Brain microvascular endothelial cell (primary cell): ENCODE measurements at places on chromosomes 16 and 17.

- DNase-seq = no peak
These were observed 4.7 kb downstream of the NUBP2 start for GRCh38 chr16:1787322-1788094.

- no peak for DNase-seq
These were observed 4.4 kb upstream of the IL27 start for GRCh38 chr16:28511031-28511430.

DNA sequence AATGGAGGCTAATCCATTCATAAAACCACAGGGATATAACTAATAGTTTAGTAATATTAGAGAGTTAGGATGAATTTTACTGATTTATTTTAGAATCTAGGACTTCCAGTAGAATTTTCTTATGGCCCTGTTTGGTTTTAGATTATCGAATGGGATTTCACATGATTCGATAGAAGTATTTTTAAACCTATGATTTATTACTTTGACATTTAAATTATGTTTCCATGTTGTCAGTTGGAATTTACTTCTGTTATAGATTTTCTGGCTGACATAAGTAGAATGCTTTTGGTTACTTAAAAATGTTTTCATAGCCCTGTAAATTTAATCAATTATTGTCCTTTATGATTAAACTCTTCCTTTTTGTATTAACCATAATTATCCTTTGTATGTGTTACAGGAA is 158.8 kb downstream of the CHD9 start:
- DNase-seq = no peak

DNA sequence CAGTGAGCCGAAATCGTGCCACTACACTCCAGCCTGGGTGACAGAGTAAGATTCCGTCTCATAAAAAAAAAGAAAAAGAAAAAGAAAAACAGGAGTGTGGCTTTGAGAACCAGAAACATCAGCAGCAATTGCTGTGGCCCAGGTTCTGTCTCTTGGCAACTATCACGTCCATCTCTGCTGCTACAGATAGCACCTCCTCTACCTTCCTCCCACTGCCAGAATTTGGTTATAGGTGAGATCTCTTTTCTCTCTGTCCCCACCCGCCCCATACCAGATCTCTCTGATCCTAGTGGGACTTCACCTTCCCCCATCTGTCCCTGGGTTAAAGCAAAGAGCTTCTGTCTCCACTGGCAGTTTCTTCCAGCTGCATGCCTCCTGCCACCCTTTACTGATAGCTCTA is 3.1 kb downstream of the TLCD2 start:
- no peak for DNase-seq

- DNase-seq = no peak
These were observed 716.3 kb downstream of the WWOX start for GRCh38 chr16:78815713-78816112.

DNA sequence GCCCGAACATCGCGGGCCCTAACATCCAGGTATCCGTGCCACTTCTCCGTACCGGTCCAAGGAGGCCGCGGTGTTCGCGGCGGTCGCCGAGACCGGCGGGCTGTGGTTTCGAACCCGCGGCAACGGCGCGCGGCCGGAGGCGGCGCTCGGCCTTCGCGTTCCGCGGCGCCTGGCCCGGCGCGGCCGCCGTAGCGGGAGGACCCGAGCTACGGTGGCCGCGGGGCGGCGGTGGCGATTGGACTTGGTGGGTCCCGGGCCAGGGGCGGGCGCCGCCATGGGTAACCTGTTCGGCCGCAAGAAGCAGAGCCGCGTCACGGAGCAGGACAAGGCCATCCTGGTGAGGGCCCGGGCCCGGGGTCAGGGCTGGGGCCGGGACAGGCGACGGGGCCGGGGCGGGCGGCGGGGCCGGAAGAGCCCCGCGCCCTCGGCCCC is at the start of gene CHMP6:
Gene CHMP6, plus strand, starts transcription at position 197 of the 432 bp plus-strand sequence. Its CDS starts 78 bp downstream, at position 275.
- peak; percentile 31 for DNase-seq

DNA sequence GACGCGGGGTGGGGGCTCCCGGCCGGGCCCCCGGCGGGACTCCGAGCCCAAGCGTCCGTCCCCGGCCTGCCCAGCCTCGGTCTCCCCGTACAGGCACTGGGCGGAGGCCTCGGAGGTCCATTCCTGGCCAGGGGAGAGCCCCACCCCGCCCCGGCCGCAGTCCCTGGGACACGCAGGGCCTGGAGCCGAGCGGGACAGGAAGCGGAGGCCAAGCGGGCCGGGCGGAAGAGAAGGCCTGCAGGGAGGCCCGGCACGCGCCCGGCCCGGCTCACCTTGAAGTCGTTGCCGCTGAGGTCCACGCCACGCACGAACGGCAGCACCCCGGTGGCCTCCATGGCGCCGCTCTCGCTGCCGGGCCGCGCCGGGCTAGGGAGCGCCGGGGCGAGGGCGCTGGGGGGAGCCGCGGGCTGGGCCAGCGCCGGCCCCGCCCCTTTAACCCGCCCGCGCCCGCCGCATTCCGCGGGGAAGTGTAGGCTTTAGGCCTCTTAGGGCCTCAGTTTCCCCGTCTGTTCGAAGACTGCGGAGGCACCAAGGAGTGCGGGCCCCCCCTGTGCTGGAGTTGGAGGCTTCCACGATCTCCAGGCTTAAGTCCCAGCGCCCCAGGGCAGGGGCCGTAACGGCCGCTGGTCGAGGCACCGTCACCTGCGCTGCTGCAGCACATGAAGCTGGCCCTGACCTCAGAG is at the start of gene FLII:
Gene FLII, minus strand, starts transcription at position 383 of the 683 bp plus-strand sequence. Its CDS starts 48 bp downstream, at position 335.
- no peak for DNase-seq

DNA sequence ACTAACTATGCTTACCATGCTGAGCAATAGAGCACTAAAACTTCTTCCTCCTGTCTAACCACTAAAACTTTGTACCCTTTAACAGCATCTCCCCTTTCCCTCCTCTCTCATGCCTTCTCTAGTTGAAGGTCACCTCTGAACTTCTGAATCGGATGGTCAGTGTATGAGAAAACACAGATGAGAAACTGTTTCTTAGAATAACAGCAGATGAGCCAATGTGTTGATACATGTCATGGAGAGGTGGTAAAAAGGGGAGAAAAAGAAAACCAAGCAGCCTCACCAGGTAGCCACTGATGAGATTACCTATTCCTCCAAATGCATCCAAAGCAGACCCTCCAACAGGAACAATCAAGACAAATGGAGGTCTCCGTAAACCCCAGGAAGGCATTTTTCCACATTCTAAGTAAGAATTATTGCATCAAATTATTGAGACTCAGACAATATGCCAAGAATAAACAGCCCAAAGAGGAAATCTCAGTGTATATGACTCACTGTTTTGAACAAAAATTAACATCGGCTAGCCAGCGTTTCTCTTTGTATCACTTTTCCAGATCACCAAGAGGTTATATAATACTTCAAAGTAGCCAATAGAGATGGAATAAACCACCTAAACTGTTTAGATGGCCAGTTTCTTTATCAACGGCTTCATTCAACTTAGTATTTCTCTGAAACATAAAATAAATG is 793.3 kb upstream of the SOX9 start:
- peak; percentile 20 for DNase-seq

DNA sequence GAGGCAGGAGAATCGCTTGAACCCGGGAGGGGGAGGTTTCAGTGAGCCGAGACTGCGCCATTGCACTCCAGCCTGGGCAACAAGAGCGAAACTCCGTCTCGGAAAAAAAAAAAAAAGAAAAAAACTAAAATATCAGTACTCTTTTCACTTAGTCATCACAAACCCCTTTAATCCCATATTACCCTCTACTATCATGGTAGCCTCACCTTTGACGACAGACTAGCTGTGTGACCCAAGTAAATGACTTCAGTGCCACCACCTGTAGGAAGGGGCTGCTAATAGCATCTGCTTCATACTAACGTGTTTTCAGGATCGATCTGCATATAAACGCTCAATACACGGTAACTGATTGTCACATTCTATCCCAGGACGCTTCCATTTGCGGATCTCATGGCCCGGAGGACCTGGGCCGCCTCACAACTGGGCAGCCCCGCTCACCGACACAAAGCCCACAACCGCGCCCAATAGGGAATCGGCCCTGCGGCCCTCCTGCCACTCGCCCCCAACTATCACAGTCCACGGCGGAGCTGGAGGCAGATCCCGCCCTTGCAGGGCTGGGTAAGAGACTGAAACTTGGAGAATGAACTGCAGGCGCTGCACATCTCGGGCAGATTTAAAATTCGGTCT is 1.1 kb upstream of the ZNF263 start:
- peak; percentile 61 for DNase-seq

GRCh38 chr17:50169881-50170459 is 4.2 kb downstream of the SGCA start:
- DNase-seq = no peak

- peak; percentile 9 for DNase-seq
These were observed 320 bp upstream of the KRTAP4-2 start for GRCh38 chr17:41178341-41178740.

GRCh38 chr17:15414532-15415306 is 52.7 kb downstream of the CDRT4 start:
- DNase-seq = no peak

- no peak for DNase-seq
These were observed 15.1 kb upstream of the BAHCC1 start for GRCh38 chr17:81380131-81380530.

DNA sequence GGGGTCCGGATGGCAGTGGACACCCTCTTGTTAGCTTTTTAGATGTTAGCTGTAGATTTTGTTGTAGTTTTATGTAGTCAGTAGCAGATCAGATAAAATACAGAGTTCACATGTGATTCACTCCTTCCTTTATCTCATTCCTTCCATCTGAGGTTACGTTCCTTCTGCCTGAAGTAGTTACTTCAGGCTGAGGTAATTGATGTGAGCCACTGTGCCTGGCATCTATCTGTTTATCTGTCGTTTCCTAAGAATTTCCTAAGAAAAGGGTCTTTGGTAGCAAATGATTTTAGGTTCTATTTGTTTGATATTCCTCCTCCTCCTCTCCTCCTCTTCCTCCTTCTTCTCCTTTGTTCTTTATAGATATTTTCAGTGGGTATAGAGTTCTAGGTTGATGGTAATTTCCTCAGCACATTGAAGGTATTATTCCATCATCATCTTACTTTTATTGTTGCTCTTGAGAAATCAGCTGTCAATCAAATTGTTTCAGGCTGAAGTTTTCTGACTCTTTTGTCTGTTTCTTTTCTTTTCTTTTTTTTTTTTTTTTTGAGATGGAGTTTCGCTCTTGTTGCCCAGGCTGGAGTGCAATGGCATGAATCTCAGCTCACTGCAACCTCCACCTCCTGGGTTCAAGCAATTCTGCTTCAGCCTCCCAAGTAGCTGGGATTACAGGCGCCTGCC is 29.6 kb upstream of the FBXO47 start:
- DNase-seq = no peak

DNA sequence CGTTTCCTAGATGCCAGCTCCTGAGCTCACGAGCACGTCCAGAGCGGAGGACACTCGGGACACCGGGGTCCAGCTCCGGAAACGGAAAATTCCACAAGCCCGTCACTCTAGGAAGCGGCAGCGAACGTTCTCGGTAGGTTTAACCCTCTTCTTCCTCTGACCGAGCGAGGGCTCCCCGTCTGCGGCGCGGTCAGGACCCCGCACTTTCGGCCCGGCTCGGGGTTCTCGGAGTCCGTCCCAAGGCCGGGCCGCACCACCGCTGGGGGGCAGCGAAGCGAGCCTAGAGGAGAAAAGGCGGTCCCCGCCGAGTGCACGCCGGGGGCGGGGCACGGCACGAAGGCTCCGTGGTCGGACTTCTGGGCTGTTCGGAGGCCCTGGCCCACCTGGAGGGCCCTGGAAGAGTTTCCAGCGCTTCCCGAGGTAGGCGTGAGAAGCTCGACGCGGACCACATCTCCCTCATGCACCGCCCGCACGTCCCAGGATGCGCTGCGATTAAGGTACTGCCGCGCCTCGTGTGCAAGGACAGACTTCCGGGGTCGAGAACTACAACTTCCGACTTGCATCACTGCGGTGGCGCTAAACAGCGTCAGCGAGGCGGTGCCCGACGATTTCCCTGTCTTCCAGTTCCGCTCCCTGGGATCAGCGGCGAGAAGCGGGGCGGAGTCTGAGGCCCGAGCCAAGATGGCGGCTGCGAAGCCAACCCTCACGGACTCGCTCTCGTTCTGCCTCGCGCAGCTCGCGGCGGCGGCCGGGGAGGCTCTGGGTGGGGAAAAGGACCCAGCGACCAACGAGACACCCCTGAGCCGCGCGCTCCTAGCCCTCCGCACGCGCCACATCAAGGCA is at the start of gene ARMC5:
Gene ARMC5, plus strand, starts transcription at position 658 of the 843 bp plus-strand sequence. Its CDS starts 24 bp downstream, at position 682.
- DNase-seq = peak; percentile 96

GRCh38 chr17:38434178-38434665 is 6.0 kb downstream of the ARHGAP23 start:
- DNase-seq = no peak

GRCh38 chr16:13435415-13435814 is 484.5 kb upstream of the ERCC4 start:
- no peak for DNase-seq

- no peak for DNase-seq
These were observed 17.9 kb downstream of the ST3GAL2 start for GRCh38 chr16:70421014-70421413.

- peak; percentile 25 for DNase-seq
These were observed 229.8 kb downstream of the KATNIP start for GRCh38 chr16:27779641-27780164.

GRCh38 chr16:72939247-72939646 is 108.7 kb downstream of the ZFHX3 start:
- peak; percentile 70 for DNase-seq

DNA sequence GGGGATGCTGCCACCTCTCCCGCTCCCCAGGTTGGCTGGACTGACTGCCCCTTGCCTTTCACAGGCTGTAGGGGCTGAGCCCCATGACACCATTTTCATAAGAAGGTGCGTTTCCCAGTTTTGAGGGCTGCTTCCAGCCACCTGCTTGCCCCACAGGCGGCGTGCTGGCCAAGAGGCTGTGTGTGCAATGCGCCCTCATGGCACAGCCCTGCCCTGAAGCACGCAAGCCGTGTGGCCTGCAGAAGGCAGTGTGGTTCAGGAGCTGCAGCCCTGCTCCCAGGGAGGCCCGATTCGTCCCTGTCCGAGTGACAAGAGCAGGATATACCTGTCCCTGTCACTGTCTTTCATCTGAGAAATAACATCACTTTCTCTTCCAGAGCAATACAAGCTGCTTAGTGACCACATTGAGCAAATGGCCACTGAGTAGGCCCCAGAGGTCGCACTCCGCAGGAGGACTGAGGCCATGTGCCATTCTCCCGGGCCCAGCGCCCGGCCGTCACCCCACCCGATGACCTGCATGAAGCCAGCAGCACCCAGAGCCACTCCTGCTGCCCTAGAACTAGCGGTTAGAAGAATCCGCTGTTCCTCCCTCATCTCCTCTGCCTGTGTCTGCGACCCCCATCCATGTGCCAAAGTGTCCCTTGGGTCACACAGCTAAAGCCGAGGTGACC is 24.2 kb downstream of the CIBAR2 start:
- DNase-seq = no peak

DNA sequence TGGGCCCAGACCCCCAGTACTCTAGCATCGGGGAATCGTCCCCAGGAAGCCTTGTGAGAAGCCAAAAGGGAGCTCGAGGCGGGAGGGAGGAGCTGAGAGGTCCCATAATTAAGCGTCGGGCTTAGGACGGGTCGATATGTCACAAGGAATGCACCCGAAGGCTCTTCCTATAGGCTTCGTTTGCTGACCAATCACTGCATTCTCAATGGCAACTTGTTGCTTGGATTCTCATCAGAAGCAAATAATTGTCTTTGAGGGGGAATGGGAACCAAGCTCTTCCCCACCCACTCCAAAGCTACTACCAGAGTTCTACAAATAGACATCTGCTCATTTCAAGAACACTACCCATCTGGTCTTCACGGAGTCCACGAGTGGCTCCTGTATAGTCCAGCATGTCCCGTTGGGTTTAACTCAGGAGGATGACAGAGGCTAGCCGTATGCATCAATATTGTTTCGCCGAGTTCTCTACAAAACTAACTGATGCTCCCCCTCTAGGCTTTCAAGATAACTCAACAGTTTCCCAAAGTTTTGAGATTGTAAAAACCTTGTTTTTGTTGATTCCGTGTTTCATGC is 628 bp upstream of the BLMH start:
- peak; percentile 18 for DNase-seq
